ENCODE measurements at places on chromosomes 11 and 22.

GRCh38 chr11:36278531-36279282, 10.5 kb downstream of the COMMD9 start:
- DNase-seq = no peak

- peak; percentile 10 for DNase-seq
Observed at GRCh38 chr11:57324154-57324885, 432 bp downstream of the TNKS1BP1 start.

- DNase-seq = no peak
Observed at GRCh38 chr11:61955422-61956135, 5.4 kb downstream of the BEST1 start.

DNA sequence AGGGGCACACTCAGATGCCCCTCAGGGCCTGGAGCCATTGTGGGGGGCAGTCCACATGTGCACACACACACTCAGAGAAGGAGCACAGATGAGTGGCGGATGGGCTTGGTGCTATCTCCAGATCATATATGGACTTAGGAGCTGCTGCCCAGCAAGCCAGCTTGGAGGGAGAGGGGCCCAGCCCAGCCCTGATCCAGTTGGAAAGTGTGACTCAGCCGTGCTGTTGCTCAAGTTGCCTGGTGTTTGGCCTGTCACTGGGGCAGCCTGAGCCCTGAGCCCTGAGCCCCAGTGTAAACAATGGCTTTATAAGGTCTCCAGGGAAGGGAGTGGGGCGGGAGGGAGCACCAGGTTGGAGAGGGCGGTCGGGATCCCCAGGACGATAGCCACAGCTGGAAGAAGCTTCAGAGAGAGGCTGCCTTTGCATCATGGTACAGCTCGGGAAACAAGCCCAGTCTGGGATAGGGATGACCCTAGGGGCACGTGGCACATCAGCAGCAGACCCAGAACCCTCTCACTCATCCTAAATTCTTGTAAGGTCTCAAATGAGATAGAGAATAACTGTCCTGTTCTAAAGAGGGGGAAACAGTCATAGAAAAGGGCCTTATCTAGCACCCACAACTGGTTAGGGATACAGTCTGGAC, 4.8 kb downstream of the SELENOM start:
- DNase-seq = no peak

- DNase-seq = no peak
Observed at GRCh38 chr11:27696961-27697360, 3.3 kb downstream of the BDNF start.

DNA sequence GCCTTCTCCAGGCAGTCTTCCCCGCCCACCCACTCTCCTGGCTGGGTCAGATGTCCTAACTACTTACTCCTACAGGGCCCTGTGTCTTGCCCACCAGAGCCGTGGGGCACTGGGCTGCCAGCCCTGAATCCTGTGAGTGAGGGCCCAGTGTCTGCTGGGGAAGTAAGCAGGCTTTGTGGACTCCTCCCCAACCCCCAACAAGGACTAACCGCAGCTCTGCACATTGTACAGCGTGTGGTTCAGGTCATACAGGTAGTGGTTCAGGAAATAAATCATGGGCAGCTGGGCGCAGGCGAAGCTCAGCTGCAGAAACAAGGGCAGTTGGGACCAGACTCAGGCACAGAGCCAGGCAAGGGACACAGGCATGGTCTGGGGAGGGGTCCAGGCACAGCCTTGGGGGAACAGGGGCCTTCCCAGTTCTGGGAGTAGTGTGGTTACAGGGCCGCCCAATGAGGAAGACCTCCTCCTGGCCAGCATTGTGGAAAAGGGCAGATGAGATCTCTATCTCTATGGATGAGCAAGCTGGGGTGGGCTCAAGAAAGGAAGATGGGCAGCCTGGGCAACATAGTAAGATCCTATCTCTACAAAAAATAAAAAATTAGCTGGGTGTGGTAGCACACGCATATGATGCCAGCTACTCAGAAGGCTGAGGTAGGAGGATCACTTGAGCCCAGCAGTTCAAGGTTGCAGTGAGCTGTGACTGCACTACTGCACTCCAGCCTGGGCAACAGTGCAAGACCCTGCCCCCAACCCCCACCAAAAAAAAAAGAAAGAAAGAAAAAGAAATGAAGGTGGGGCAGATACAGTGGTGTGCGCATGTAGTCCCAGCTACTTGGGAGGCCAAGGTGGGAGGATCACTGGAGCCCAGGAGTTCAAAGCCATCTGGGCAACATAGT, 5.5 kb downstream of the UNC93B1 start:
- DNase-seq = no peak
